ENCODE measurements at places on chromosomes 6 and 20.

GRCh38 chr6:163888030-163888819, 473.7 kb downstream of the QKI start:
- DNase-seq = no peak

GRCh38 chr6:44603044-44603686, 215.7 kb downstream of the CDC5L start:
- DNase-seq = no peak

- no peak for DNase-seq
Observed at GRCh38 chr6:51817832-51818231, 269.6 kb downstream of the PKHD1 start.

- DNase-seq = no peak
Observed at GRCh38 chr6:113591896-113592827, 265.0 kb upstream of the MARCKS start.

DNA sequence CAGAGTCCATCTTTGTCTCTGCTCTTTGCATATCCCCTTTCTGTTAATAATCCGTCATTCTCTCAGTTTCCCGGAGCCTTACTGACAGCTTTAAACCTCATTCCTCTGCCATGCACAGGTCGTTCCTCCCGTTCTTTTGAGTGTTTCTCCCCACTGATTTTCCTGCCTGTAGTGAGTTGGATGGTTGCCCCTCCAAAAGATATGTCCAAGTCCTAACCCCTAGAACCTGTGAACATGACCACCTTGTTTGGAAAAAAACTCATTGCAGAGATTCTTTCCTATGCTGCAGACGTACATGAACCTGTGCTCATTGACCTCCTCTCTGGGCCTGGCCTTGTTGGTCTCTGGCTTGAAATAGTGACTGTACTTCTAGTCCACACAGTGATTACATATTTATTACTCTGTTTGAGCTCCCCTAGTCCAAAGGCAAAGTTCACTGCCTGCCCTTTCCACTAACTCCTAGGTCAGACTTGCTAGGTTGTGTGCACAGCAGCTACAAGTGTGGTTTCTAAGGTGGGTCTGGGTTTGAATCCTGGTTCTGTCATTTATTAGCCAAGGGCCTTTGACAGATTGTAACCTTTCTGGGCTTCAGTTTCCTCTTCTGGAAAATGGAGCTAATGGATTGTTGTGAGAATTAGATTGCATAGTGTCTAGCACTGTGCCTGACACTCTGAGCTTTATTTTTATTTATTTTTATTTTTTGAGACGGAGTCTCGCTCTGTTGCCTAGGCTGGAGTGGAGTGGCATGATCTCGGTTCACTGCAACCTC, 29.3 kb downstream of the PPARD start:
- DNase-seq = no peak

GRCh38 chr6:54959820-54960219, 113.2 kb downstream of the FAM83B start:
- DNase-seq = no peak

GRCh38 chr6:84123186-84123585, 89.6 kb downstream of the MRAP2 start:
- DNase-seq = no peak

DNA sequence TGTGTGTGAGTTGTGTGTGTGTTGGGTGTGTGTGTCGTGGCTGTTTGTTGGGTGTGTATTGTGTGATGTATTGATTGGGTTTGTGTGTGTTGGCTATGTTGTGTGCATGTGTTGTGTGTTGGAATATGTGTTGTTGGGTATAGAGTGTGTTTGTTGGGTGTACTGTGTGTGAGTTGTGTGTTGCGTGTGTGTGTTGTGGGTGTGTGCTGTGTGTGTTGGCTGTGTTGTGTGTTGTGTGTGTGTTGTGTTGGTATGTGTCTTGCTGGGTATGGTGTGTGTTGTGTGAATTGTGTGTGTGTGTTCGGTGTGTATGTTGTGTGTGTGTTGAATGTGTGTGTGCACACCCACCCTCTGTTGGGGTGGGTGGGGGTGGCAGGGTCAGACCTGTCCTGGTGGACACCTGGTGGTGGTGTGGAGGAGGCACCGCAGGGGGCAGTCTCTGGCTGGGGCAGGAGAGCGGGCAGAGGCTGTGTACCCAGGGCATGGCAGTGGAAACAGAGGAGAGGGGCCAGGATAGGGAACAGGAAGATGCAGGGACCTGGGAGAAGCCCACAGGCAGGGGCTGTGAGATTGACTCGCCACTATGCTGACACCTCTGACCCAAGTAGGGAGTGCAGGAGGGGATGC, 25.5 kb upstream of the PXDC1 start:
- DNase-seq = peak; percentile 49

- no peak for DNase-seq
Observed at GRCh38 chr6:45415315-45415714, 37.6 kb upstream of the SUPT3H start.

- no peak for DNase-seq
Observed at GRCh38 chr6:132893772-132894490, 79.6 kb downstream of the RPS12 start.

- peak; percentile 85 for DNase-seq
Observed at GRCh38 chr20:63183422-63184146, 32.3 kb downstream of the YTHDF1 start.

- peak; percentile 20 for DNase-seq
Observed at GRCh38 chr6:34982424-34982852, 93.4 kb downstream of the ANKS1A start.

GRCh38 chr20:41615110-41615509, 3.1 kb downstream of the CHD6 start:
- no peak for DNase-seq

DNA sequence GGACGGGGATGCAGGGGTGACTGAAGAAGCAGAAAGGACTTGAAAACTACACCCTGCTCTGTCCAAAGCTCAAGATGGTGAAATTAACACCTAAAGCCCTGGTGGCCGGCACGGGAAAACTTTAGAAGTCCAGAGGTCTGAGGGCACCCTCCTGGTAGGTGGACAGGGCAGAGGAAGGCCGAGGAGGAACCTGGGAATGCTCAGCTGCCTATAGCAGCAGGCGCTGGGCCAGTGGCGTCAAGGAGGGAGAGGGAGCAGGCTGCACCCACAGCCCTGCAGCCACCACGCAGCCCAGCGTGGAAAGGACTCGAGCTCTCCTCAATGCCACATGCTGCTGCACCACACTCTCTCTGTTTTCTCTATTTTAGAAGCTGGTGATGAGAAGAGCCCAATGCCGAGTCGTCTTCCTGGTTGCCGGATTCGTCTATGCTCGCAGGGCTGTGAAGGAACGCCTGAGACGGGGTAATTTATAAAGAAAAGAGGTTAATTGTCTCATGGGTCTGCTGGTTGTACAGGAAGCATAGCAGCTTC, 248.3 kb upstream of the AFDN start:
- DNase-seq = no peak

GRCh38 chr6:136787726-136788068, 4.6 kb downstream of the MAP3K5 start:
- DNase-seq = no peak

- no peak for DNase-seq
Observed at GRCh38 chr6:16711546-16712254, 49.6 kb downstream of the ATXN1 start.

GRCh38 chr6:84763886-84764331, 489 bp downstream of the TBX18 start:
- DNase-seq = no peak

DNA sequence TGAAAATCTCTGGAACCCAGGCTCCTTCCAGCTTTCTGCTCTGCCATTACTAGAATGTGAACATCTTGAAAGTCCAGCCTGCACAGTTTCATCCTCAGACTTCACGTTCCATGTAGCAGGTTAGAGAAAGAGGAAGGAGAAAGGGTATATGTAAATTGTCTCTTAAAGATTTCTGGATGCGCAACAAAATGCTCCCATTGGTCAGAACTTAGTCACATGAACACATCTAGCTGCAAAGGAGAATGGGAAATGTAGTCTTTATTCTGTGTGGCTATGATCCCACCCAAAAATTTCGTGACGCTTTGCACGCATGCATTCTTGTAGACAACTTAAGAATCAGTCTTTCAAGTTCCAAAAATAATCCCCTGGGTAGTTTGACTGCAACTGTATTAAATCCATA, 46.4 kb upstream of the CHD6 start:
- DNase-seq = peak; percentile 20

- no peak for DNase-seq
Observed at GRCh38 chr6:42368181-42368580, 83.5 kb downstream of the TRERF1 start.

GRCh38 chr6:22906091-22906549, 336.8 kb downstream of the HDGFL1 start:
- peak; percentile 55 for DNase-seq

DNA sequence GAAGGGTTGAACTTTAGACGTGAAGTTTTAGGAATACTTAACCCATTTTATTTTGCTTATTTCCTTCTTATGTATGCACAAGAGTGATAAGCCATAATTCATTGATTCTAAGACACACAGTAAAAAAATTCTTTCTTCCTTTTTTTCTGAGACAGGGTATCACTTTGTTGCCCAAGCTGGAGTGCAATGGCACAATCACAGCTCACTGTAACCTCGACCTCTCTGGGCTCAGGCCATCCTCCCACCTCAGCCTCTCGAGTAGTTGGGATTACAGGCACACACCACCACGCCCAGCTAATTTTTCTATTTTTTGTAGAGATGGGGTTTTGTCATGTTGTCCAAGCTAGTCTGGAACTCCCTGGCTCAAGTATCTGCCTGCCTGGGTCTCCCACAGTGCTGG, 116.6 kb upstream of the RNF24 start:
- DNase-seq = no peak

GRCh38 chr6:145531032-145531431, 204.3 kb downstream of the EPM2A start:
- no peak for DNase-seq

DNA sequence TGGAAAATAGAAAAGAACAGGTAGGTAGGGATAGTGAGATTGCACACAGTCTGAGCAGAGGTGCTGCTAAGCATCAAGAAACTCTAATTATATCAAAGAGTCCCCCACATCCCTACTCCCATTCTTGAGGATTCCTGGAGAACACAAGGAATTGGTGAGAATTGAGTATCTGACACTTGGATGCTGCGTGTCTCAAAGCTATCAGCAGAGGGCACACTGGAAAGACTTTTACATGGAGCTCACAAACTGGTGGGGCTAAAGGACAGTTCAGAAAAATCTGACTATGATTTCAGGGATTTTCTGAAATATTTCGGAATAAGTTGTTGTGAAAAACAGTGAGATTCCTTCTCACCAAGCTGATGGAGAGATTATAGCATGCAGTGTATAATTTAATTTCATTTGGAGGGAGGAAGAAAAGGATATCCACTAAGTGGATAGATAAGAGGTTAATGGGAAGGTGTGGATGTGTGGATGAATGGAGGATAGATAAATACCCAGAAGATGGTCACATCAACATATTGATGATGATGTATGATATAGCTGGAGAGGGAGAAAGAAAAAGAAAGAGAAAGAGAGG, 215.4 kb upstream of the DEFB112 start:
- DNase-seq = peak; percentile 13

GRCh38 chr6:133956416-133957049, 3.5 kb downstream of the TBPL1 start:
- no peak for DNase-seq

GRCh38 chr6:87667032-87667431, 35.0 kb downstream of the AKIRIN2 start:
- no peak for DNase-seq

DNA sequence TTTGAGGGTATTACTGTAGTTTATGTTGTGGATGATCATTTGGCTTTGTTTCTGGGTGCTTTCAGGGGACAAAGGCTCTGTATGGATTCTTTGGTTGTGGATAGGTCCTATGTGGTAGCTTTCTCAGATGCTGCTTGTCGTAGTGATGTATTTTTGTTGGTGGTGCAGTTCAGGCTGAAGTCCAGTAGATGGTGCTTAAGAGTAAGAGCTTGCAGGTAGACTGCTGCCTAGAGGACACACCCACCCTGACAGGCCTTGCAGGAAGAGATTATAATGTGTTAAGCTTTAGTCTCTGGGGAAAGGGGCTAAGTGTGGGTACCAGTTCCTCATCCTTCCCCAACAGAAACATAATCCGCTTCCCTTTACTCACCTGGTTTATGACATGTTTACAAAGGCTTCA, 62.6 kb upstream of the ADGRB3 start:
- DNase-seq = peak; percentile 54

GRCh38 chr20:34522969-34523871, 7.0 kb downstream of the DYNLRB1 start:
- DNase-seq = peak; percentile 89

- no peak for DNase-seq
Observed at GRCh38 chr20:32562495-32562911, 22.6 kb downstream of the NOL4L start.

DNA sequence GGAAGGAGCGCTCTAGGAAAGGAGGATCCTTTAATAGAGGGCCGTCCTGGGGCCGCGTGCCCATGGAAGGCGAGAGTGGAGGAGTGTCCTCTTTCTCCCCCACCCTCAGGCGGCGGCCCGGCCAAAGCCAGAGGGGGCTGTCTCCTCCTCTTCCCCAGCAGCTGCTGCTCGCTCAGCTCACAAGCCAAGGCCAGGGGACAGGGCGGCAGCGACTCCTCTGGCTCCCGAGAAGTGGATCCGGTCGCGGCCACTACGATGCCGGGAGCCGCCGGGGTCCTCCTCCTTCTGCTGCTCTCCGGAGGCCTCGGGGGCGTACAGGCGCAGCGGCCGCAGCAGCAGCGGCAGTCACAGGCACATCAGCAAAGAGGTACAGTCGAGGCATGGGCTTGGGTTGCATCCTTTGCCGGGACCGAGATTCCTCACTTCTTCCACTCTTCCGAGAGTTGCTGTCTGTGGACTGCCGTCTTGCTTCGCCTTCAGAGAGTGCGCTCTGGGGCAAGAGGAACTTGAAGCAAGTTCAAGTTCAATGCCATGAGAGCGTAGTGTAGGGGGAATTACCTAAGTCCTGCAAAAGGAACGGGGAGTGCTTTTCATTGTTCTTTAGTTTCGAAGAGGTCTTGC, at the start of gene LAMA2:
Gene LAMA2 (plus strand): TSS at position 148 of the 621 bp plus-strand sequence. CDS start 108 bp downstream, at position 256.
- DNase-seq = no peak

GRCh38 chr6:154474648-154475428, 35.6 kb downstream of the CNKSR3 start:
- DNase-seq = no peak

DNA sequence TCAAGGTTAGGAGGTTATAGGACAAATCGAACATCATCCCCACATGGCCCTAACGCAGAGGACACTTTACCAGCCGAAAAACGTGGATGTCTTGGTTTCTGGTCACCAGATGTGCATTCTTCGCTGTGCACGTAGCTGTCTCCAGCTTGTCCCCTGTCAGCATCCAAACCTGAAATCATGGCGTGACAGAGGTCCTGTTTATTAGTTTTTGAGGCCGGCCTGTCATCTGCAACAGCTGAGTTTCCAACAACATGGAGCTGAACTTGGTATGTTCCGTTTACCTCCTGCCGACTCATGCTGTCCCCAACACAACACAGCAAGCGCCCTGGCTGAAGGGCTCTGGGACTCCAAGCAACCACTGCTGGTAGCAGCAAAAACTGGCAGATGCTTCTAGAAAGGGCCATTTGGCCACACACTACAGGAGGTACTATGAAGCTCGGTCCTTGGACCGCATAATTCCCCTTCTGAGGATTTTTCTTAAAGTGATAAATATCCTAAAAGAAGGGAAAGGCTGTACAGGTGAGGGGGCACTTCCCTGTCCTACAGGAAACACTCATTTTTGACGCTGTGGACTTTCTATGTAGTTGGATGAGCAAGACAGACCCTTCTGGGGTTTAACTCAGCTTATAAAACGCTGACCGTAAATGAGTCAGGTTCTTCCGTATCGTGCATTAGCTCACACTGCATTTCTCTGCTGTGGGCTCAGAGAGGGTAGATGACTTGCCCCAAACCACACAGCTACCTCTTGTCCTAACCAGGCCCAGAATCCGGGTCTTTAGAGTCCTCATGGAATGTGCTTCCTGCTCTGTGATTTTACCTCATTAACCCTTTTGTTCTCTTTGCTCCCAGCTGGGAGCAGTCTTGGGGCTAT, 79.7 kb upstream of the NFATC2 start:
- no peak for DNase-seq

Data from Caco-2 (cell line).